Heart left ventricle (tissue), 16 donors: ENCODE measurements at places on chromosomes 16 and 17. TPM values are rescaled to one million over a fixed set of nuclear protein-coding genes. Genes with fewer than 3 reads are reported as not detected.

PRR35 gene
- not detected for polyA plus RNA-seq

DPEP3 gene
- not detected for polyA plus RNA-seq

METRNL gene
- polyA plus RNA-seq: 144 TPM

CEP295NL gene
- 2.0 TPM for polyA plus RNA-seq
